ENCODE measurements at places on chromosomes 1 and 21.

- no peak for DNase-seq
These were observed 20.9 kb downstream of the ZBTB40 start for GRCh38 chr1:22472596-22472995.

- DNase-seq, result no peak
These were observed 478.2 kb downstream of the NEGR1 start for GRCh38 chr1:71804140-71804539.

DNA sequence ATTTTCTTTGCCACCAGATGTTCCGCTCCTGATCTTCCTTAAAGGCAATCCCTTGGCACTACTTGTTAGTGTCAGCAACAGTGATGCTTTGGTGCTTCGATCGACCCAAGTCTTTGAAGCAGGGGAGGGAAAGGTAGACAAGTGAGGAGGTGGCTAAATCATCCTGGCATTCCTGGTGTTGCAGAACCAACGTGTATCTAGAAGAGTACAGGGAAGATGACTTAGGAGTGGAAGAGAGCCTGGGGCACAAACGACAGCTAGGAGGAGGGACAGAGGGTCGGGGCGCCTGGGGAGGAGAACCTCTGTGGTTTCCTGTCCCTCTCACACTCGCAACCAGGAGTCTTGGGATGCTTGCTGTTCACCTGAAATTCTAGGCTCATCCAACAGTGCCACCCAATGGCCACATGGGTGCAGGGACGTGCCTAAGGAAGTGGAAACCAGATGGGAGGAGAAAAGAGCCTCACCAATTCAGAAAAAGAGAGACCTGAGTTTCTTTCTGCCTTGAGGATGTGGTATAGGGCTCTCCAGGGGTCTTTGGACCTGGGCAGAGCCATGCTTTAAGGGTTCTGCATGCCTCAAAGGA, 9.5 kb upstream of the KCNA2 start:
- peak; percentile 61 for DNase-seq

DNA sequence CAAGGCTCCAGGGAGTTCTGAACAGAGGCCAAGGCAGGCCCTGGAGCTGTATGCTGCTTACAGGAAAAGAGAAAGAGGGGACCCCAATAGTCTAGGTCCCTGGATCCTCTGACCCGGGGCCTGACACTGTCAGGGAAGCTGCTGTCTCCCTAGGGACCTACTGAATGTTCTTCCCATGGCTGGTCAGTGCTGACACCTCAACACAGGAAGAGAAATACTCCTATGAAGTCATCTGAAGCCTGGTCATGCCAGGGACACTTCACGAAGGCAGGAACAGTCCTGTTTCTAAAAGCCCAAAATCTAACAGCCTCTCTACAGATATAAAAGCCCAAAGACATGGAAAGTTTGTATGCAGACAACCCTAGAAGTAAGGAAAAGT, 1.7 kb upstream of the LAD1 start:
- DNase-seq, result no peak

GRCh38 chr1:24048205-24048869, 63.6 kb downstream of the MYOM3 start:
- no peak for DNase-seq

DNA sequence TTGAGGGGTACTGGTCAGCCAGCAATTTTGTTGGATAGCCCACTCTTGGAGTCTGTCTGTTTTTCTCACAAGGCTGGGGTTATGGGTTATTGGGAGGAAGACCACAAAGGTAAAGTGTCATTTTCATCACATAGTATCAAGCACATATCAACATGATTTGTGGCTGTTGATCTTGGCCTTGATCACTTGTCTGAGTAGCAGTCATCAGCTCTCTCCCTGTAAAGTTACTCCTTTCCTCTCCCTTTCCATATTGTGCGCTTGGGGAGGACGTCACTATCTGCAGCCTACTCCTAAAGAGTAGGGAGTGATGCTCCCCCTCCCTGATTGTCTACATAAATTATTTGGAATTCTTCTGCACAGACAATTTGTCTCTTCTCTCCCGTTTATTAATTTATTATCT, 1.8 kb upstream of the ZNF362 start:
- DNase-seq, result no peak
